ENCODE measurements at places on chromosomes 3 and 15.
A peak's percentile ranks its signal among the peaks of the same experiment; 100 is the strongest.

GRCh38 chr3:11909726-11910125 is 63.0 kb upstream of the TAMM41 start:
- no peak for DNase-seq

GRCh38 chr3:25378786-25379311 is 49.2 kb upstream of the RARB start:
- DNase-seq = no peak

DNA sequence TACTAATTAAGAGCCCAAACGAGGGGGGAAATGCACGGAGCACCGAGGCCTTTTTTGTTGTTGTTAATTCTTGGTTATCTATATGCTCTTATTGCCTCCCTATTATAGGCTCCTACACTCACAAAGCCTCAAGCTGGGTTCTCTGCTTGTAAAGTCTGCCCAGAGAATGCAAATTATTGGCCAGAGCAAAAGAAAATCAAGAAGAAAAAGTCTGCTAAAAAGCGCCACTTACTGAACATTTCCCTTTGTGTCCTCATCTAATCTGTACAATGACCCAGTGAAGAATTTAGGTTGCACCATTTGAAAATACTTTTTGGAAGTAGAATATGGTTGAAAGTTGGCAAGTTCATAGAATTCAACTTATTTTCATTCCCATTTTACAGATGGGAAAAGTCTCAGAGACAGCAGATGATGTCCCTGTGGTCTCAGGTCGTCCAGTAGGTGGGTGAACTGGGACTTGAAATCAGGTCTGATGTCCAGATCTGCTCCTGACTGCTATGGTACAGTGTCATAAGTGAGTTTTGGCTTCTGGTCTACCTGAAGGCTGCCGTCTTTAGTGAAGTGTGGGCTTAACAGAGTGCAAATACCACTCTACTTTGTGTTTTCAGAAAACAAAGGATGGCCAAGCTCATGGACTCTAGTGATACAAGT is 1.1 kb upstream of the TNFAIP8L3 start:
- no peak for DNase-seq

- no peak for DNase-seq
Measured at GRCh38 chr3:102687851-102688555, 253.2 kb downstream of the ZPLD1 start.

GRCh38 chr15:34725556-34725955 is 29.2 kb downstream of the GJD2 start:
- DNase-seq = no peak

DNA sequence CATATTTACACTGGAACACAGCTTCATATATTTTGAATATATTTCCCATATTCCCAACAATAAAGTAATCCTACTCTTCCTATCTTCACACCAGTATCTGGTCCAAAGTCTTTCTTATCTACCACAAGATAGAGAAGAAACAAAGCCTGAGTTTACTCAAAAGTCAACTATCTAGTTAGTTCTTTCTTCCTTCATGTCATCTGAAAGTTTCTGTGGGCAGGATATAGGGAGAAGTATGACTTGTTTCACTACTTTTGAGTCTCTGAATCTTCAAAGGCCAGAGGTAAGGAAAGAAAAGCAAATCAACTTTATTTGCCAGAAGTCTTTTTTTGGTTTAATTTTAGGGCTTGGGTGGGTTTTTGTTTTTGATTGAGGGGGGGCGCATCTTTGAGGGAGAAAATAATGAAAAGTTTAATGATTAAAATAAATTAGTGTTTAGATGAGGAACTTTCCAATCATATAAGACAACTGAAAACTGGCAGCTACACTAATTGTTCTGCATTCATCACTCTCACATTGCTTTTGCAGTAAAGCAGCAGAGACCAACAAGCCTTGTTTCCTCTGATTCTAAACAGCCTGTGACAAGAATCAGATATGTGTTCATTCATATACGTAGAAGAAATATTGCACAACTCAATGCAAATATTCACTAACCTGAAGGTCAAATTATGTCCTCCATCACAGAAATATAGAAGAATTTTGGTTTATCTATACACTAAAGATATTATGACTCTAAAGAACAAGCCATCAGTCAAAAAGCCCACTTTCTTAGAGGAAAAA is 421.4 kb downstream of the SHQ1 start:
- DNase-seq = no peak

DNA sequence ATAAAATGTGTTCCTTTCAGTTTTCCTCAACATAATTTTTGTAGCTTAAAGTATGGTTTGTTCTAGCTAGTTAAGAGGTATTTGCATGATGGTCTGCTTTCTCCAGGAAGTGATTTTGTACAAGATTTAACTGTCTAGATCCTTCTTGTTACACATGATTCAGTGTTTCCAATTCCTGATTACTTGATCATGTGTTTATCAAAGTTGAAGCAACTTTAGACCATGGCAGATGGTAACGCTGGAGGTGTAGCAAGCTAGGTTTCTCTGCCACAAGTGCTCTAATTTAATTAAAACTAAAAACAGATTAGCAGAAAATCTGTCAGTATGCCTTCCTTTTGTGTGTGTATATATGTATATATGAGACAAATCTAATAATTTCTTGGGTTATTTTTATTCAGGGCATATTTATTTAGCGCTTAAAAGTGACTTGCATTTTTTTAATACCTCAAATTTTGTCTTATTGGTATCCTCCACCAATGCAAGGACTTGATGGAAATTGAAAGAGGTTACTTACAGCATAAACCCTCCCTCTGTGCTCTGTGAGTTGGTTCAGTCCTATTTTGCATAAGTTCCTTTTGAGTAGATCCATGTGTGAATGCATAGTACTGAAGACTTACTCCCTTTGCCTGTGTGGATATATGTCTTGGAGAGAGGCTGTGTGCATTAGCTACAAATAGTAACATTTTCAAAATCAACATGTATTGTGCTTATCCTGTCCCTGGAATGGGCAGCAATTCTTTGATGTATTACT is 157.3 kb upstream of the CGNL1 start:
- no peak for DNase-seq

DNA sequence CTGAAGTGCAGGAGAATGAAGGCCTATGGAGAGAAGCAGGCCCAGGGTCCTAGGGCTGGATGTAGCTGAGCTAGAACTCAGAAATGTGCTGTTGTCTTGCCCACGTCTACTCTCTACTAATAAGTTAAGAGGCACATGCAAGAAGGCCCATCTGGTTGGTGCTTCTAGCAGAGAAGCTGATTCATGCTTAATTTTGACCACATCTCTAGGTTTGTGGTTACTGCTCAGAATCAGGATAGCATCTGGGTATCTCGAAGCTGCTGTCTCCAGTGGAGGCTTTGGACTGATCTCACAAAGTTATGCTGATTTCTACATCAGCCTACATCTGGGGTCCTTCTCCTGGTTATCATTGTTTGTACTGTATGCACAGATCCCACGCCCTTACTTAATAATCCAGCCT is 87.3 kb downstream of the CACNA1D start:
- DNase-seq = no peak

GRCh38 chr15:45921376-45921775 is 286.5 kb downstream of the SQOR start:
- DNase-seq = no peak

- DNase-seq = no peak
Measured at GRCh38 chr3:116386168-116386567, 59.1 kb downstream of the LSAMP start.

DNA sequence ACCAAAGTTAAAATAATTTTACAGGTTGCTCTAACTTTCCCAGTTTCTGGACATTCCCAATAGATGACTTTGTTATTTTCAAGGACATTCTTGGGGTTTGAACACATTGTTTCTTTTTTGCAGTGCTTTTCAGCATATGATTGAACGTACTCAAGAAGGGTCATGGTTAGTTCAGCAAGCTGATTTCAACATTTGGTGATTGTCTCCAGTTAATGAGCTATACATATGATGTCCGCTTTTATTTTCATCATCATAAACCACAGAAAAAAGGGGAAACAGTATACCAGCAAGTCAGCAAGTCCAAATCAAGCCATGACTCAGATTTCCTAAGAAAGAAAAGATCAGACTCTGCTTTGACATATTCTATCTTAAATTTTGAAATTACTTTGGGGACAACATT is 69.4 kb downstream of the B3GALNT1 start:
- peak; percentile 96 for DNase-seq

- DNase-seq = no peak
Measured at GRCh38 chr3:173140986-173141385, at the start of gene SPATA16. SPATA16 (minus strand) TSS chr3:173141235; CDS start chr3:173117731, 23,504 bp downstream.

DNA sequence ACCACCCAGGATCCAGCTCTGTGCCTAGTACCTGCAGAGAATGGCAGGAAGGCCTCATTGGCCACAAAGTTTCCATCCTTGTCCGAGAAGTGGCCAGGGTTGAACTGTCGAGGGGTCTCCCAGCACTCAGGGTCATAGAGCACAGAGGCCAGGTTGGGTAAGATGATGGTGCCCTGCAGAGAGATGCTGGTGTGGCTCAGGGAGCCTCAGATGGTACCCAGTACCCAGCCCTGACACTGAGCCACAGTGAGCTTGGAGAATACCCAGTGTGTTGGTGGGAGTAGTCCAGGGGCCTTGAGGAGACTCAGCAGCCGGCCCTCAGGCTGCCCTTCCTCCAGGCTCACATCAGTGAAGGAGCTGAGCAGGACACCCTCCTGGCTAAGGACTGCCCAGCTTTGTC is 11.5 kb upstream of the PARL start:
- no peak for DNase-seq

- DNase-seq = no peak
Measured at GRCh38 chr3:10194328-10195071, 29.8 kb downstream of the IRAK2 start.

GRCh38 chr3:195106418-195106906 is 164.5 kb downstream of the XXYLT1 start:
- peak; percentile 43 for DNase-seq
